Activated naive CD4-positive, alpha-beta T cell treated with Interleukin-2 at 50 U/mL for 16 hours (primary cell): ENCODE measurements at places on chromosomes 4 and X.

- no peak for DNase-seq
Measured at GRCh38 chr4:26126143-26126718, 194.6 kb upstream of the RBPJ start.

- DNase-seq, result no peak
Measured at GRCh38 chr4:159010563-159011260, 92.2 kb upstream of the RAPGEF2 start.

GRCh38 chr4:34464196-34464595 lies 1780.1 kb downstream of the ARAP2 start:
- no peak for DNase-seq

- peak; percentile 2 for DNase-seq
Measured at GRCh38 chrX:13938051-13938828, 91.5 kb downstream of the GEMIN8 start.

DNA sequence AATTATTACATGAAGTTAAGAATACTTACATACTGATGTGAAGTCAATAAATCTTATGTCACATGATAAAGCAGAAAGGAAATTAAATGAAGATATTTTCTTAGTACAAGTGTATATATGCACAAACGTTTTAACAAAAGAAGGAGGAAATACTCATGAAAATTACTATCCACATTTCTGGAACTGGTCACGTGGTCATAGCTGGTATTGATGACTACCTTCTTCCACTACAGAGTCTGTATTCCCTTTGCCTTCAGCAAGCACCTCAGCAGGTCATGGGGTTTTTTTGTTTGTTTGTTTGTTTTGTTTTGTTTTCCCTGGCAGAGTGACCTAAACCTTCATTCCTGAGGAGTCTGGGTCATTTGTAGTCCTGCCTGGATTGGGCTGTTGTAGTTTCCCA lies 174.9 kb upstream of the BANK1 start:
- DNase-seq, result no peak
